ENCODE measurements at places on chromosomes 16 and 17.

- DNase-seq, result no peak
These were observed 40.4 kb downstream of the TNRC6A start for GRCh38 chr16:24769806-24770205.

- DNase-seq, result no peak
These were observed 38.3 kb upstream of the HSBP1 start for GRCh38 chr16:83769397-83770008.

- no peak for DNase-seq
These were observed 32.5 kb downstream of the RANBP10 start for GRCh38 chr16:67773569-67774456.

DNA sequence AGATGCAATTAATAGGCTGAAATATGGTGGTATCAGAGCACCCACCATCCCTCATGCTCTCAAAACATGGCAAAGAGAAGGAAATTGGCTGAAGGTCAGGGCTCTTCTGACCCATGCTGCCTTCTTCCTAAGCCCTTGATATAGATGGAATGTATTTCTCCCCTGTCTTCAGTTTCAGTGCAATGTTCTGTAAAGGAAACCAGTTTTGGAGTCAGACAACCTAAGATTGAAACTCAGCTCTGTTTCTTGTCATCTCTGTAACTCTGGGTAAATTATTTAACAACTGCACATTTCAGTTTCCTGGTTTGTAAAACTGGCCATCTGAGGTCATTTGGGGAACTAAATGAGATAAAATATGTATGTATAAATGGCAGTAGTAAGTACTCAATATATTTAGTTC is 243.9 kb downstream of the CA10 start:
- DNase-seq, result no peak
